ENCODE measurements at places on chromosomes 4 and X.

DNA sequence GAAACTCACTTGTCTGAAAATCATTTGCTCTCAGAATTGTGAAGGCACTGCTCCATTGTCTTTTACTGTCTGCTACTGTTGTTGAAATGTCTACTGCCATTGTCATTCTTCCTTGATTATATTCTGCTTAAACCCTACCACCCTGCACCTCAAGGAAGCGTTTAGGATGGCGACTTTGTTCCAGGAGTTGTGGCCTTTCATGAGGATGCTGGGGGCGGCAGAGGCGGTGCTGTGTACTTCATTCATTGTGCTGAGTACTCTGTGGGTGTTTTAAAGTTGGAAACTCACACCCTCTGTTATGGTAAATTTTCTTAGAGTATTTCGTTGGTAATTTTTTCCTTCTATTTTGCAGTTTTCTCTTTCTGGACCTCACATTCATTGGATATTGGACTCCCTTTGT lies 258.9 kb downstream of the TENM3 start:
- no peak for DNase-seq

- no peak for DNase-seq
Observed at GRCh38 chr4:87946766-87947165, 28.7 kb upstream of the SPP1 start.

GRCh38 chr4:8128100-8128856 lies 30.3 kb downstream of the ABLIM2 start:
- no peak for DNase-seq

GRCh38 chrX:8424912-8425311 lies 39.7 kb upstream of the VCX3B start:
- no peak for DNase-seq

- DNase-seq = no peak
Observed at GRCh38 chrX:53018627-53019026, 30.0 kb upstream of the GPR173 start.

Measured in stimulated activated CD8-positive, alpha-beta memory T cell treated with anti-CD3 and anti-CD28 coated beads, Interleukin-7, amount 100 ng/mL, for 48 hours (primary cell).